HS-5 (cell line): ENCODE measurements at places on chromosomes 11 and 22.

DNA sequence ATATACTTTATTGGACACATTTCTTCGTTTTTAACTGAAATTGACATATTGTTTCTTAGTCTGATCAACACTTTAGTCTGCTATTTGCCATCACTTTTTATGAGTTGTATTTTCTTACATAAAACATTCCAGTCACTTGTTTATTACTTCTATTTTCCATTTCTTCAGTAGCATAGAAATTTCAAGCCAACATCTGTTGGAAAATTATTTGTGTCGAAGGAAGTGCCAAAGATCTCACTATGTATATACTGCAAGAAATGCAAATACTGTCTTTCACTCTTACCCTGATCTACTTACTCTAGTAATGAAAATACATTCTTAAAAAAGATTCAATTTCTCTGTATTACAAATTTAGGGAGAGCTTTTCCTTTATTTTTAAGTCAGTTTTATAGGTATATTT is 105.9 kb downstream of the SLC17A6 start:
- no peak for DNase-seq

DNA sequence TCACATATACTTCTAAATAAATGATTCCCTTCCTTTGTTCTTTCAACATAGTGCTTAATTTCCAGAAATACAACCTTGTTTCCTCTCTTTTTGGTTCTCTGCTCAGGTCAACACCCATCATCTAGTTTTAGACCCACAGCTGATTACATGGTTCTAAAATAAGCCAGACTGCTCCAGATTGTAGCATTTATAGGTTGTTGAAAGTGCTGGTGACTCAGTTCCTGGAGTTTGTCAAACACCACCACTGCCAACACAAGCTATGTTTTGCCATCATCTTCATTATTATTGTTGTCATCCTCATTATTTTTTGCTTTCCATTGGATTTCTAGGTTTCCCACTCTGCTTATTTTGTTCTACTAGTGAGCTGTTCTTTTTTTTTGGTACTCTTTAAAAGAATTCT is 22.3 kb upstream of the MMP20 start:
- no peak for DNase-seq

DNA sequence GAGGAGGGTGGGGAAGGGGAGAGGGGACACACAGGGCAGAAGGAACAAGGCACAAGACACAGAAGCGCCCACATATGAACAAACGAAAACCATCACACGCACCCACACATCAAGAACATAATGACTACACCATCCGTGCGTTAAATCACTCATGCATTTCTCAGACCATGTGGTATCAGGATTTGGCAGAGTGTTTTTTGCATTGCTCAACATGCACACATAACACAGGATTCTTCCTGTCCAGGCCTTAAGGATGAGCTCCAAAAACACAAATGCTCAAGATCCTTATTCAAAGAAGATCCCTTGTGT is 309.5 kb downstream of the CADM1 start:
- DNase-seq, result no peak

GRCh38 chr11:119421941-119422808 is 797 bp downstream of the THY1 start:
- DNase-seq, result no peak

DNA sequence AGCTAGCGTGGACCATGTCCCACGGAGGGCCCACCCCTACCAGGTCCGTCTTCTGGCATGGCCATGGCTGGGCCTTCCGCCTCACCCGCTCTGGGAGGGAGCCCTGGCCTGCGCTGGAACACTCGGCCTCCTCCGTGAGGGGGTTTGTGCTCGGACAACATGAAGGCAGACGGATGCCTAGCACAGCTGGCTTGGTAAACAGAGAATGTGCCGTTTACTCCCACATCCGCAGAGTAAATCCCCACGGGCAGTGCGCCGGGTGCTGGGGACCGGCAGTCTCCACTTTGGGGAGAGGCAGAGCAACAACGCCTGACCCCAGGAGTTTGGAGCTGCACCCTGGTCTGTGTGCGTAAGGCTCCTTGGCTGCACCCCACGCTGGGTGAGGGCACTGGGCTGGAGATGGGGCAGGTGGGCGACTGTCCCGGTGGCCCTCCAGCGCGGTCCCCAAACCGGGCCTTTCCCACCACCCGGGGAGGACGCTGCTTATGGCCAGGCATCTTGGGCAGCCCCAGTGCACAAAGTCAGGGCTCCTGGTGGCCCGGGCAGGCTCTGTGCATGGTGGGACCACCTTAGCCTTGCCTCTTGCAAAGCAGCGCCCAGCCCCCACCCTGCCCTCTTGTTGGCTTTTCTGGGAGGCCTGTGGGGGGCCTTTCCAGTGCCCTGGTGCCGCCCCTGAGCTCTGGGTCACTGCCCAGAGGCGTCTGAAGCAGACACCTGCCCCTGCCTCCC is 30.7 kb upstream of the MUC5AC start:
- DNase-seq, result no peak
